Erythroblast (primary cell): ENCODE measurements at places on chromosomes 1 and 21.
A peak's percentile ranks its signal among the peaks of the same experiment; 100 is the strongest.

DNA sequence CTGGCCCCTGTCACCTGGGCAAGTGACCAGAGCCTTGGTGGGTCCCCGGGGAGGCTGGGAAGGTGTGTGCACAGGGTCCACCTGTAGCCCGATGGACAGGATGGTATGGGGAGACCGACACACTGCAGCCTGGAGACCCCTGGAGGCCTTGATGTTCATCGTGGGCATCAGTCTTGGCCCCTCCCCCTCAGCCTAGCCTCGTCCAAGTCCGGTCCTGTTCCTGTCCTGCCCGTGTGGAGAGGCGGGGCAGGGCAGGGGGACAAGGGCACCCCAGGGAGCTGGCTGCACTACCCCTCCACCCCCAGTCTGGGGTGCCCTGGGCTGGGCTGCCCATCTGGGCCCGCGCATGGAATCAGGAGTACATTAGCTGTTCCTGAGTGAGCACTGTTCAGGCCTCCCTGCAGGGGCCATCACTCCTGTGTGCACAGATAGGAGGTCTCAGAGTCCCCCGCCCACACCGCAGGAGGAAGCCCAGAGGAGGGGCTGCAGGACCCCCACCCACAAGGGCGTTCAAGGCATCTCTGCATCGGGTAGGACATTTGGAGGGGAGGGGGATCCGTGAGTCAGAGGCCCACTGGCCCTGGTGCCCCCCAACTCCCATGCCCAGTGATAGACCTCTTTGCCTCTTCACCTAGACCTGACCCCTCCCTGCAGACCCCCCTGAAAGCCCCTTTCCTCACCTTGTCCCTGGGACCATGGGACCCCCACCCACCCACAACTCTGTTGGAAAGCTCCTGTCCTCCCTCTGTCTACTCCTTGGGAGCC lies 63.2 kb downstream of the WNT9A start:
- DNase-seq: no peak

GRCh38 chr1:151897991-151898431 lies 11.3 kb downstream of the THEM4 start:
- no peak for DNase-seq

- no peak for DNase-seq
Measured at GRCh38 chr1:220123066-220123465, 29.1 kb downstream of the IARS2 start.

DNA sequence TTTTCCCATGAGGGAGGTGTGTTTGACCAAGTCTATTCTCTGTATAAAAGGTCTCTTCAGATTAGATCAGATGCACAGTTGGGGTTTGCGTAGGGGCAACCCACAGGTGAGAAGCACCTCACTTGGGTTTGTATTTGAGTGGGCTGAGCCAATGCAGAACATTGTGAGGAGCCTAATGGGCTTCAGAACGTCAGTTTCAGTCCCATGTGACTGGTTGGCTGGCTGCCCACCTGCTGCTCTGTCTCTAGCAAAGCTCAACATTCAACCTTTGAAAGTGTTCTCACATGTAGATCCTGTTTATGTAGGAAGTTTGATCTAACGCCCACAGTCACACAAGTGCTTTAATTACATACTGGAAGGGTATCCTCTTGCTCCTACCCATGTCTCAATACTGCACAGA lies 105.5 kb downstream of the FASLG start:
- DNase-seq: no peak

GRCh38 chr1:87473203-87473661 lies 144.6 kb downstream of the LMO4 start:
- DNase-seq: no peak

DNA sequence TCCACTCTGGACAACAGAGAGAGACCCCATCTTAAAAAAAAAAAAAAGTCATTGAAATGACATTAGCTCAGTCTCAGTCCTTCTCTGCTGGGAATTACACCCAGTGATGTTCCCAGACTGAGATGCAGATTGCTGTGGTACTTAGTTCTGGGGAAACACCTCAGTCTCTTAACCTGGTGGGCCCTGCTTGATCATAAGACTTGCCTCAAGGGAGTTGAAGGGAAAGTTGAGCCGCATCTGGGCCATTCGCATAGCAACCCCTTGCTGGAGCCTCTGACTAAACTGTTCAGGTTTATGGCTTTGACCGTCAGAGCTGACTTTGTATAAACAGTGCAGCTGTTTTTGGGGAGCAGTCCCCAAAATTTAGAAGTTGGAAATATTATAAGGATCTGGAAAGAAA lies 13.4 kb downstream of the FCRL4 start:
- DNase-seq: no peak

- DNase-seq: no peak
Measured at GRCh38 chr1:165317612-165318011, 38.9 kb downstream of the LMX1A start.

- no peak for DNase-seq
Measured at GRCh38 chr1:171115280-171115897, 24.7 kb downstream of the FMO3 start.

DNA sequence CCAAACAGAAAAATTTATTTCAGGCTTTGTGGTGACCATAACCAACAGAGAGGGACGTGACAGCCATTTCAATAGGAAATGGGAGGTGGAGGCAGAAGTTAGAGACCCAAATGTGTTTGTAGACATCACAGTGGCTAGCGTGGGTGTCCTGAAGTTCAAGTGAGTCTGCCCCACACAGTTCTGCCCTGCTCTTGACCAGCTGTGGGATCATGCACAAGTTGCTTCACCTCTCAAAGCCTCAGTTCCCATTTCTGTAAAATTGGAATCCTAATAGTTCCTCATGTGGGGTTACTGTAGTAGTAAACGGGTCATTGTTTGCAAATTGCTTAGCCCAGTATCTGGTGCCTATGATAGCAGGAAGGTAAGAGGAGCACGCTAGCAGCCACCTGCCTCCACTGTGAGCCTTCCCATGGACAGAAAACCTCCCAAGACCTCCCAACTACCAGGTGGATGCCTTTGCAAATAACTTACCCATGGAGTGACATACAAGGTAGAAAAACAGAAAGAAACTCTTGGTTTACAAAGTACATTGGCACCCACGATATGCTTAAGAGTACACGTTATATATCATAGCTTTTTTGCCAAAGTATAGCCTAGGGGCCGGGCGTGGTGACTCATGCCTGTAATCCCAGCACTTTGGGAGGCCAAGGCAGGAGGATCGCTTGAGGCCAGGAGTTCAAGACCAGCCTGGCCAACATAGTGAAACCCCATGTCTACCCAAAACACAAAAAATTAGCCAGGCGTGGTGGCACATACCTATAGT lies 29.1 kb downstream of the FHAD1 start:
- DNase-seq: no peak

DNA sequence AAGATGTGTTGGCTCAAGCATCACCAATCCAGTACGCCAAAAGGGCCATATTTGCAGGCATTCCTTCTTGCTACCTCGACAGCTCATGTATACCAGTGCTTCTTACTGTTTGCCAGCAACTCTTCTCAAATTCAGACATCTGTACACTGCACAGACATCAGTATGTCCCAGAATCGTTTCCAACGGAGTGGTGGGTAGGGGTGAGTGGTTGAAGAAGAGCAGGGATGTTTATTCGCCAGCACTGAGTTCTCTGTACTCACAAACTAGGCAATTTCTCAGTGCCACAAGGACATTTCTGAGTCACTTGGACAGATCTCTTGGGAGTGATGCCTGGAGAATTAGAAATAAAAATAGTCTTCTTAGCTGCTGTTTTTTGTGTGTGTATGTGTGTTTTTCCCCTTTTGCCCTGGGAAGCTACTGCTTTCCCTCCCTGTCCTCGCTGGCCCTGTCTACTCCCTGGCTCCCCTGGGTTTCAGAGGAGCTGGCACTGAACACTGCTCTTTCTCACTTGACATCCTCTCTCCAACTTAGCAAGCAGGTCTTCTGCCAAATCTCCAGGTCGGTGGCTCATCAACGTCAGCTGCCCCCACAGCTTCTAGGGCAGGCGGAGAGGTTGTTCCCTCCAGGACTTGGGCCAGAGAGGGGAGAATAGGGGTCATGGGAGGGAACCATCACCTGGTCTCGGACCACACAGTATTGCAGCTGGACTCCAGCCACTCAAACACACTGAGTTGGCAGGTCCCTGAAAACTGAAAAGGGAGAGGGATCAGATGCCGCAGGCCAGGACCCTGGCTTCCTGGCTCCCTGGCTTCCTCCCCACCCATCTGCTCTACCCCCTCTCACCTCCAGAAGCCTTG lies 90.5 kb downstream of the NMNAT2 start:
- no peak for DNase-seq

GRCh38 chr1:74412244-74412643 lies 100.2 kb downstream of the LRRC53 start:
- no peak for DNase-seq

- no peak for DNase-seq
Measured at GRCh38 chr1:205072881-205073280, 11.4 kb downstream of the TMEM81 start.

DNA sequence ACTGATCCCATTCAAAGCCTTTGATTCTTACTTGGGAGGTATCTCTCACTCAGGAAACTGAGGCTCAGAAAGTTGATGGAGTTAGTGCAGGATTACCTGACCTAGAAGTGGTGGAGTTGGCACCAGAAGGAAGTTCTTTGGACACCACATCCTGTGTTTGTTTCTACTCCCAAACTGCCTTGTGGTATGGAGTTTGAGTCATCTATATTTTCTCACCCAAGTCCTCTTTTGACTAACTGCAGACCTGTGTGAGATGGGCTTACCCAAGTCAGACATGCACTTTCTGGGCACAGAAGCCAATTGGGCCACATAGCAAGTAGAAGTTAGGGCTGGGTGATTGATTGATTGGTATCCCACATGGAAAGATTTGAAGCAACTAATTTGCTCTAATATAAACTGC lies 36.1 kb downstream of the FGGY start:
- DNase-seq: no peak

DNA sequence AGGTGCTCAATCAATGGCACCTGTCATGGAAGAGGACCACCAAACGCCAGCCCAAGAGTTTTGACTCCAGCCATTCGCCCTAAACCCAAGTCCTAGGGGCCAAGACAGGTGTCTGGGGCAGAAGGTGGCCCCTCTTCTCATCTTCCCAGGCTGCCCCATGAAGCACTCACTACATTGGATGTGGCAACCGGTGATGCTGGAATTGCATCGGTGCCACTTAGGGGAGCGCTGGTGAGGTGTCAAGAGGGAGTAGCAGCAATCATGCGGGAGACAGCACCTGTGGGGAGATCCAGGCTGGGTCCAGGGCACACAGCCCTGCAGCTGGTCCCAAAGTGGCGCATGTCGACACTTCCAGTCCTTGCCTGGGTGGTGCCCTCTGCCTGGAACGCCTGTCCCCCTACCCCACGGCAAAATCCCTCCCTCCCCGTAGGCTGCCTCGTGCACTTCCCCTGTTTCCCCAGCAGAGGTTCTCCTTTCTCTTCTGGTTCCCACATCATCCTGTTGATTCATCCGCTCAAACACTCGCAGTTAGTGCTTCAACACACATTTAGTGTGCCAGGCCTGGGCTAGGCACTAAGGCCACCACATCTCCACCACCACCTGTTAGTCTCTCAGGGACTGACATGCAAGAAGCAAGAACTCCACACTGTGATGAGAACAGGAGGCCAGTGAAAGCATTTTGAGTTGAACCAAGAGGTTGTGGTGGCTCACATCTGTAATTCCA lies 18.5 kb downstream of the PLA2G2D start:
- DNase-seq: peak; percentile 22

DNA sequence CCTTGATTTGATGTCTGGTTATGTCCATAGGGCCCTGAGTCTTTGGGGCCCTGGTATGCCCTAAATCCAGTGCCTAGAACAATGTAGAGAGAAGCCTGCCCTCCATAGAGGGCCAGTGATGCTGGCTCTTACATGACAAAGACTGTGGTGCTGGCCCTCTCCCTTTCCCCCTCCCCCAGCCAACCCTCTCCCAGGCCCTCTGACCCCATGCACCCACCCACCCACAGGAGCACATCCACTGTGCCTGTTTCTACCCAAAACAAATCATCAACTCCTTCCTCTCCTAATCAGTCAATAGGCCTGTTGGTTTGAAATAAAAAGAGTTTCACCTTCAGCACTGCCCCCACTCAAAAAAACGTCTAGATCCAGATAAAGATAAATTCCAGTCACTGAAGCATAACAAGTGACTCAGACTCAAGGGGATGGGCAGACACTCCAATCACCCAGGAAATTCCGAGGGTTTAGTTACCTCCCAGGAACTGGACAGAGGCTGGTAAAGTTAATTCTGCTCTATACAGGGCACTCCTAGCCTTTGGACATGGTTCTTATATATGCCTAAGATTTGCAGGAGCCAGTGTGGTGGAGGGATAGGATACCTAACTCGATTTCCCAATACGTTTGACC lies 144.8 kb upstream of the VANGL1 start:
- DNase-seq: no peak

DNA sequence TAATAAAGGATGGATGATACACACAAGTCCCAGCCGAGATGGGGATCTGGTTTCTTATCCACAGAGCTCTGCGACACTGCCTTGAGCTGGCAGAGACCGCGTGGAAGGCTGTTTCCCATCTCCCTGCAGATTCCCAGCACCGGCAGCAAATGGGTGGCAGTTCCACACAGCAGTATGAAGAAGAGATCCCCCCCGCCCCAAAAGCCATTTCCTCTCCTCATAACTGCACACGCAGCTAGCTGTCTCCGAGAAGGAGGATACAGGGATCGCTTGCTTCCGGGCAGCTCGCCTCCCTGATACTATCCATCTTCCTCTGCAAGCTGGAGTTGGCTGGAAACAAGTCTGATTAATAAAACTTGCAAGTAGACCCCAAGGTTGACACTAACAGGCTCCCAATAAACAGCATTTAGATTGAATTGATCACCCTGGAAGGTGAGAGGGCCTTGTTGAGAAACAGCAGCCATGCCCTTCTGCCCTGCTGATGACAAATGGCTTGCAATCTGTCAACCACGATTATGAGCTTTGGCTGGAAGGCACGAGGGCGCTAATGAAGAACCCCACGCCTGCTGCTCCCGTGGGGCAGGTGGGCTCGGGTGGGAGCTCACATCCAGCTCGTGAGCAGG lies 642.3 kb downstream of the AJAP1 start:
- DNase-seq: no peak

DNA sequence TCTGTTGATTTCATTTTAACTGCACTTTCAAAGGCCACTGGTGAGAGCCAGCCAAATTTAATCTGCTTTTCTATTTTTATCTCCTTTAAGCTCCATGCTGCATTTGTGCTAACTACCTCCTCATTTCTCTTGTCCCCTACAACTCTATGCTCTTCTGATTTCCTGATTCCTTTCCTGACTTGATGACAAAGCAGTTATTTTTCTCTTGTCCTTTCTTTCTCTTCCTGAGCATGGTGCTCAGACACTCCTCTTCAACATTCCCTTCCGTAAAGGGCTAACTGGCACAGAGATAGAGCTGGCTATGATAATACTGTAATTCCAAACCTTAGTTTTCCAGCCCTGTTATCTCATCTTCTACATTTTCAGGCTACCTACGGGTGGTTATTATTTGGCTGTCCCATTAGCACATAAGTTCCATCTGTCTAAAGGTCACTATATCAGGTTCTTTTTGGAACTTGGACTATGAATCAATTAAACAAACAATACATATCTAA lies 6.8 kb upstream of the BCAS2 start:
- DNase-seq: no peak

DNA sequence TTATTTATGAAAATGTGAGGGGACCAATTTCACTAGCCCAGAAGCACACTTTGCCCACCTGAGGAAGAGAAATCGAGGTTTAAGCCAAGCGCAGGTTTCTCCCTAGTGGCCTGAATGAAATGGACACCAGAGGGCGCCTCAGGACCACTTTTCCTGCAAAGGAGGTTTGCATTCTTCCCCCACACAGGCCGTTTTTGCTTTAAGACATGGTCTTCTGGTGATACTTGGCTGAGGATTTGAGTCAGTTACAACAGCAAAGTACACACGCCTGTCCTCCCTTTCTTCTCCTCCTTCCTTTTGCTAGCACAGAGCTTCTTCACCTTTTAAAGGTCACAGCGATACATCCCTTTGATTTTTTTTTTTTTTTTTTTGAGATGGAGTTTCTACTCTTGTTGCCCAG lies 5.4 kb downstream of the PLA2G2E start:
- DNase-seq: peak; percentile 72
